Choroid plexus epithelial cell (primary cell): ENCODE measurements at places on chromosomes 6 and 20.

GRCh38 chr6:100553243-100553642, 88.5 kb upstream of the SIM1 start:
- DNase-seq = no peak

DNA sequence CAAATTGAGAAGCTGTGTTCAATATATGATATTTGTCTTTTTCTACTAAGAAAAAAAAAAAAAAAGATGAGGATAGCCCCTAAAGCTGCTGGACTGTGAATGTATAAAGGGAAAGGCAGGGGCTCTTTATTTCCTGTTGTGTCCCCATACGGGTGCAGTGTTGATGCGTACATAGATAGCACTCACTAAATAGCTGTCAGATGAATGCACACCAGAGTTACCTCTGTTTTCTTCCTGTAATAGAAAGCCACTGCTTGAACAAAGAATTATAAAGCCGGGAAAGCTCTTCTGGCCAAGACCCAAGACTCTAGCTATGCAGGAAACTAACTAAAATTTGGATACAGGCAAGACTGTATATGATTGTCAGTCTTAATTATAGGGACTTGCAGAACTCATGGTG, 260.0 kb downstream of the FARS2 start:
- no peak for DNase-seq

- DNase-seq = peak; percentile 2
Observed at GRCh38 chr20:4299773-4300172, 284.4 kb upstream of the RNF24 start.

DNA sequence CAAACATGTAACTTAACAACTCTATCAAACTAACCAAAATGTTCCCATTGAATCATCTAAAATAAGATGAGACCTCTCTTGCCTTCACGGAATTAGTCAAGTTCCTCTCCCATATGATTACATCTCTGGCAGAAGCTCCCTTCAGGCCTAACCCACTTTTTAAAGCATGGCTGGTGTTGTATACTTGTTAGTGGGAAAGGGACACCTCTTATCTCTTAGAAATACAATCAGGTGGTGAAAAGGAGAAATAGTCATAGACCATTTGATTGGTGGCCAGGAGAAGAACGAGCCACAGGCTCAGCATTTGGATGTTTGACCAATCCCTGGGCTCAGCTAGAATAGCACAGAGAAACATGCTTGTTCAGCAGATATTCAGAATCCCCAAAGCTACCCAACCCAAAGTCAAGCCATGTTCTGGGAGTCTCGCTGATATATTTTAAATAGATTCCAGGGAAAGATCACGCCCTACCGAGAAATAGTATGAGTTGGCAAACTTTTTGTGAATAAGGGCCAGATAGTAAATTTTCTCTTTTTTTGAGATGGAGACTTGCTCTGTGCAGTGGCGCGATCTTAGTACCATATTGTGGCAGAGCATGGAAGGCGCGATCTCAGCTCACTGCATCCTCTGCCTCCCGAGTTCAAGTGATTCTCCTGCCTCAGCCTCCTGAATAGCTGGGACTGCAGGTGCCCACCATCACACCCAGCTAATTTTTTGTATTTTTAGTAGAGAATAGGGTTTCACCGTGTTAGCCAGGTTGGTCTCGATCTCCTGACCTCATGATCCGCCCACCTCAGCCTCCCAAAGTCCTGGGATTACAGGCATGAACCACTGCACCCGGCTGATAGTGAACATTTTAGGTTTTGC, 126.3 kb upstream of the MYLIP start:
- no peak for DNase-seq

DNA sequence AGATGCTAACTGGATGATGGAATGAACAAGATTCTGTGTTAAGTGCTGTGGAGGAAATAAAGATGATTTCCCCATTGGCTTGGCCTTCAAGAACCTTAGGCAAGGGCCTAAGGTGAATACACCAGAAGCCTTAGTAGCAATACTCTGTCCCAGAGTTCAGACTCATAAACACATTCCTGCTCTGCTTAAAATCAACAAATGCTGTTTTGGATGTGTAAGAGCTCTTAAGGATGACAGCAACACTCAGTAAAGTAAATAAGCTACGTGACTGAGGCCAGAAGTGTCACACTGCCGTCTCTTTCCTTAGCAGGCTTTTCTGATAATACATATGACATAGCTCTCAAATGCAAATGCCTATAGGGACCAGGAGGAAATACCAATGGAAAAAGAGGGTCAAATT, 90.6 kb downstream of the EYA2 start:
- DNase-seq = no peak

DNA sequence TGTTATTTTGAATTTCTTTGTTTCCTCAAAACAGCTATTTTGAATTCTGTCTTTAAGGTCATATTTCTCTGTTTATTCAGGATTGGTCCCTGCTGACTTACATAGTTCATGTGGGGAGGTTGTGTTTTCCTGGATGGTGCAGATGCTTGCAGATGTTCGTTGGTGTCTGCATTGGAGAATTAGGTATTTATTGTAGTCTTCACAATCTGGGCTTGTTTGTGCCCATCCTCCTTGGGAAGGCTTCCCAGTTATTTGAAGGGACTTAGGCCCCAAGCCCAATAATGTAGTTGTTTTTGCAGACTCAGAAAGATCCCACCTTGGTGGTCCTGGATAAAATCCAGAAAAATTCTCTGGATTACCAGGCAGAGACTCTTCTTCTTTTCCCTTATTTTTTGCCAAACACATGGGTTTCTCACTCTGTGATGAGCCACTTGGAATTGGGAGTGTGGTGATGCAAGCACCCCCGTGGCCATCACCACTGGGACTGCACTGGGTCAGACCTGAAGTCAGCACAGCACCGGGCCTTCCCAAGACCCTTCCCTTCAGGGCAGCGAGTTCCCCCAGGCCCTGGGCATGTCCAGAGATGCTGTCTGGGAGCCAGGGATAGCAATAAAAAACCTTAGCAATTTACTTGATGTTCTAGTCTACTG, 81.6 kb upstream of the EZR start:
- DNase-seq = no peak

DNA sequence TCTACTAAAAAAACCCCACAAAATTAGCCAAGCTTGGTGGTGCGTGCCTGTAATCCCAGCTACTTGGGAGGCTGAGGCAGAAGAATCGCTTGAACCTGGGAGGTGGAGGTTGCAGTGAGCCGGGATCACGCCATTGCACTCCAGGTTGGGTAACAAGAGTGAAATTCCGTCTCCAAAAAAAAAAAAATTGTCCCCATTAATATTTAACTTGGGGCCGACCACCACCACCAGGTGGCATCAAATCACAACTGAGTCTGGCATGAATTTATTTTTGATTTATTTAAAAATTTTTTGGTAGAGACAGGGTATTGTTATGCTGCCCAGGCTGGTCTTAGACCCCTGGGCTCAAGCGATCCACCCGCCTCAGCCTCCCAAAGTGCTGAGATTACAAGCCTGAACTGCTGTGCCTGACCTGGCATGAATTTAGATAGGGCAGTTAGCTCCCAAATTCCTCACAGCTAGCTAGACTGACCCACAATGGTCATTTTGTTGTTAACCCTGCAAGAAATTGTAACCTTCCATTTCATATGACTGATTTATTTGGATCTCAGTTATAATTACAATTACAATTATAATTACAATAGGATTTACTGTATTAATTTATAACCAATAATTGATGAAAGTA, 17.1 kb upstream of the BEND3 start:
- peak; percentile 52 for DNase-seq

- DNase-seq = no peak
Observed at GRCh38 chr6:151007076-151007475, 141.6 kb downstream of the MTHFD1L start.
